ENCODE measurements at places on chromosomes 12 and 14.

DNA sequence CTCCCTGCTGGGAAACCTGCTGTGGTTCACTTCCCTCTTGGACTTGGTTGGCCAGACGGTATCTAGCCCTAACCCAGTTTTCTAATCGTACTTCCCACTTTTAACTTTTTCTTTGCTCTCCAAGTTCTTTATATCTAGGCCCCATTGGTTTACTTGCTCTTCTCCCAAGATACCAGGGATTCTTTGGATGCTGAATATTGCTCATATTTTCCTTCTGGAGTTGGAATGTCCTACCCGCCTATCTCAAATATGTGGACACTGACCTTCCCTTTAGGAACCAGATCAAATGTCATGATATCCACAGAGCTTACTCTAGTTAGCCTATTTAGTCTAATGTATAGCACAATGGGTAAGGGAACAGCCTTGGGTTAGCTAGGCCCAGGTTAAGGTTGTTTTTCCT lies 228.6 kb downstream of the DACT1 start:
- DNase-seq, result no peak

DNA sequence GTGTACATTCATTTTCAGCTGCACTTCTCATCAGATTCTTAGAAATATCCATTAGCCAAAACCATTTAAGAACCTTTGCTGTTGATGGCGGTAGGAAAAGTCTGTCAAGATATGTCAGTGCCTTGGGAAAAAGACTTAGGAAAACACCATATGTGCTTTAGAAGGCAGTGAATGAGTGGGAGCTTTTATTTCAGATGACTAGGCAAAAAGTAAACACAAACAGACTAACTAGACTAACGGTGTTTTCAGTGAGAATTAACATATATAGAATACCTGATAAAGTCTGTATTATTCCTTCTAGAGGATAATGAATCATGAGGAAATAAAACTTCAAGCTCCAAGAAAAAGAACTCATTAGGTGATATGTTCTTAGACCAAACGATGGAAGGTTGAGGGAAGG lies 418.9 kb downstream of the NAV3 start:
- no peak for DNase-seq

DNA sequence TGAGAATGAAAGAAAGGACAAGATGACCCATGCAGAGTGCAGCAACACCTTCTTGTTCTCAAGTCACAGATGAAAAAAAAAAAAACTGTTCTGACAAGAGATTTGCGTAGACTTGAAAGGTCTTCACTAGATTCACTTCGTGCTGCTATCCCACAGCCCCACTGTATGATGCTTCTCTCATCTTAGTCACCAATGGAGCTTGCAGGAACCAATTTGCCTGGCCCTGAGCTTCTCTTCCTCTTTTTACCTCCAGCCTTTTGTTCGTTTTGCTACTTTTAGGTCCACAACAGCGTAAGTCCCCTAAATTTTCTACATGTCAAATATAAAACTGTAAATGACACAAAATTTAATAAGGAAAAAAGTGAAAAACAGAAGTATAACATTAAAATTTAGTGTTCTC lies 107.9 kb upstream of the NAP1L1 start:
- DNase-seq, result no peak

DNA sequence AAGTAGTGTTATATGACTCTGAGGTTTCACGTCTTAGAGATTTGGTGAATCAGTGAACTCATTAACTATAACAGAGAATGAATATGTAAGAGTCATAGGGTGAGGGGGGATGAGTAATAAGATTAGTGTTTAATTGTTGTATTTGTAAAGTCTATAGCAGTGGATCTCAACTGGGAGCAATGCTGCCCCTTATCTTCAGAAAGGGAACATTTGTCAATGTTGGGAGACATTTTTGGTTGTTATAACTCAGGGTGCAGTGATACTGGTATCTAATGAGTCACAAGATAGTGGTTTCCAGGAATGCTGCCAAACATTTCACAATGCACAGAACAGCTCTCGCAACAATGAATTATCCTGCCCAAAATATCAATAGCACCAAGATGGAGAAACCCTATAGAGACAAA lies 1193.7 kb downstream of the GALC start:
- DNase-seq, result peak; percentile 3

DNA sequence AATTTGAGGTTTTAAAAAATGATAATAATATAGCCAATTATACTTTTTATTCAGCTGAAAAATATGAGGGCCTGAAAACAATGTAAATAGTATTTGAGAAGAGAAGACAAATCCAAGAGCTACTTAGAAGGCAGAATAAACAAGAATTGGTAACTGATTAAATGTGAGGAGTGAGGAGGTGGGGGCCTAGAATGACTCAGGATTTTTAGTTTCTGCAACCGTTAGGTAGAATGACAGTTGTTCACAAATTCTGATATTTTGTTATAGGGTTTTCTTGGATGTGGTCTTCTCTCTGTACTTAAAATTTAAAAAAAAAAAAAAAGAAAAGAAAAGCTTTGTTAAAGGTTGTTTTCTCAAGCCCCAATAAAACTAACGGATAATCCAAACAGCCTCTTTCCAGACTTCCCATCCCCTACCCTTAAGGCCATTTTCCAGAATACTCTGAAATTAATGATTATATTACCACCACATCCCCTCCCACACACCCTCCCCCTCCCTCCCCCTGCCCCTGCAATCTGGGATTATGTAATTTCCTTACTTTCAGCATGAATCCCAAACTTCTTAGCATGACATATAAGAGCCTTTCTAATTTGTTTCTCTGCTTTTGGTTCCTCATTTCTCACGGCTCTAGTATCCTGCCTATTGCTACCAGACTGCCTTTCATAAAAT lies 50.4 kb downstream of the LRP6 start:
- DNase-seq, result no peak

DNA sequence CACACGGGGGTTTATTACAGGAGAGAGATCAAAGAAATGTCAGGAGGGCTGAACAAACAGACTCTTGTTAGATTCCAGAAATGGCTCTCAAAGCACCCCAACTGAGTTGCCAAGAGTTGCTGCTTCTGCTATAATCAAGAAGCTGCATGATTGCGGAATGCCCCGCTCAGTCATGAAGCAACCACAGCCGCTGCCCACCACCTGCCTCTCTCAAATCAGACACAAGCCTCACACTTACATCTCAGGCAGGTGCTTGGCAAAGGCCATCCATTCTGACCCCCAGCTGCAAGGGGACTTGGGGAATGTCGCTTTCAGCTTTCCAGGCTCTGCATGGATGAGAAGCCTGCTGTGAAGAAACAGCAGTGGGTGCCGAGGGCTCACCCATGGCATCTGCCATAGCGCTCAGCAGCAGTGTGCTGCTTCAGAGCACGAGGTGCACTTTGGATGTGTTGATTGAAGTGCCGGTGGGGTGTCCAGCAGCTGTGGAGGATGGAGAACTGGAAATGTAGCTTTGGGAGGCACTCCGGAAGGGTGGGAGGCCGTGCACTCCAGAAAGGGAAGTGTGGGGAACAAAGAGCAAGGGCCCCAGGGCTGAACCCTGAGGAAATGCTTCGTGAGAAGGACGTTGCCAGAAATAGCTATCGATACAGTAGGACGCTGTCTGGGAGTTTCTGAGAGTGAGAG lies 37.7 kb downstream of the LRRC74A start:
- peak; percentile 81 for DNase-seq

DNA sequence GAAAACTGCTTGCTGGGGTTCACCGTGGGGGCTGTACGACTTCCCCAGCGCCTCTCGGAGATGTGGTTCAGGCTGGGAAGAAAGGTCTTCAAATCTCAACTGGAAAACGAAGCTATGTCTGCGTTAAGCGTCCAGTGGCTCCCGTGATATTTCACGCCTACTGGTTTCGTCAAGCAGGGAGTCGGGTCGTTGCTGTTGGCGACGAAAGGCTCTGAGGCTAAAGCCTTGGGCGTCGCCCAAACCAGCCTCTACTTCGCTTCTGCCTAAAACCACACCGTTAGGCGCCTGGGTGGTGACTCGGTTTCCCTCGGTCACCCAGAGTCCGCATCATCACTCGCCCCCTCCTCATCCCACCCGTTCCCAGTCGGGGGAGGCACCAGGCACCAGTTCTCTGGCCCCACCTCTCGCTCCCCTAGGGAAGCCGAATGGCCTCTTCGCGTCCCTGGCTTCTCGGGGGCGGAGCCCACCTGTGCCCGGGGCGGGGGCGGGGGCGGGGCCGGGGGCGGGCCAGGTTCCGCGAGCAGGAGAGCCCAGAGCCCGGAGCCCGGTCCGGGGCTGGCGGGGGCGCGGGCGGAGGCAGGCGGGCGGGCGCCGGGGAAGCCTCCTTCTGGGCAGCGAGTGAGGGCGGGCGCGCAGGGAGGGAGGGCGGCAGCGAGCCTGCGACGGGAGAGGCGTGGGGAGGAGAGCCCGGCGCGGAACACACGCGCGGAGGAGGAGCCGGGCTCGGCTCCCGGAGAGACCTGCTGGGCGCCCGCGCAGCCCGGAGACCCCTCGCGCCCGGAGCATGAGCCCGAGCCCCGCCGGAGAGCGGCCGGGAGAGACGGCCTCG lies at the start of gene B4GALNT3:
Gene B4GALNT3, plus strand, starts transcription at position 510 of the 829 bp plus-strand sequence. CDS start 438 bp downstream, outside the sequence.
- DNase-seq, result peak; percentile 94

DNA sequence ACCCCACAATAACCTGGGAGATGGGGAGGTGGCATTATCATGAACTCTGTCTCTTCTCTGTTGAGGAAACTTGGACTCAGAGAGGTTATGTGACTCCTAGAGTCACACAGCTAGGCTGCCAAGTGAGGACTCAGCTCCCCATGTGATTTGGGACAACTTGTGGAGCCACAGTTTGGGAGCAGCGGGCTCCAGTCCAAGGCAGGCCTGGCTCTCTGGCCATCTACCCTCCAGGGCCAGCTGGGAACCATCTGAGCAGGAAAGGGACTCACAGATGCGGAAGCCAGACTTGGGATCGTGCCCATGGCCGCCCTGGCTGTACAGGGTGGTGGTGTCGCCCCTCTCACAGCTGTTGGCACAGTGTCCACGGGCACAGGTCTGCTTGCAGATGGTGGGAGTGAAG lies 59.1 kb downstream of the ISCA2 start:
- DNase-seq, result peak; percentile 89

DNA sequence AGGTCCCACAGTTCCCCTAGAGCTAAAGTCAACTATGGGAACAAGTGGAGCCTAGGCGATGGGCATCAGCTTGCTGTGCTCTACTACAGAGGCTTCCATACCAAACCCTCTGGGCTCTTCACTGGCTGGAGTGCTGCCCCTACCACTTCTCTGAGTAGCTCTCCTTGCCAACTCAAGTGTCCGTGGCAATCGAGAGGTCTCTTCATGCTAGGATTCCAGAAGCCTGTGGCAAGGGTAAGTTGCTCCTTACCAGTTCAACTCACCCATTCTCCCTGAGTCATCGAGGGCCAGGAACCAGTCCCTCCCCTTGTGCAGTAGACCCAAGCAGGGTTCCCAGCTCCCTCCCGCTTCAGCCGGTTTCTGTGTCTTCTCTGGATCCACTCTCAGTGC lies 76.1 kb downstream of the GALC start:
- DNase-seq, result no peak

DNA sequence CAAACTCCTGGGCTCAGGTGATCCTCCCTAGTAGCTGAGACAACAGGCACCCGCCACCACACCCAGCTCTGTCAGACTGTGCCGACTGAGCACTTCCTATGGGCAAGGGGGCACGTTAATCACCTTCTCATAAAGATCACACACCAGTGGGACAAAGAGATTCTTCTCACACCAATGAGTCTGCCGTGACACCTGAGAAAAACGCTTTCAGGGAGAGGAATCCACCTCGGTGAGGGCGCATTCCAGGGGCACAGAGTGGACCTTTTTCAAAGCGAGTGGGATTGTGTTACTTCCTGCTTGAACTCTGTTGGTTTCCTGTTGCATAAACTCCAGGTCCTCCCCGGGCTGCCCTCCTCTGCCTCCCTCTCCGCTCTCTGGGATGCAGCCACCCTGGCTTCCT lies 17.5 kb upstream of the SCARB1 start:
- no peak for DNase-seq

DNA sequence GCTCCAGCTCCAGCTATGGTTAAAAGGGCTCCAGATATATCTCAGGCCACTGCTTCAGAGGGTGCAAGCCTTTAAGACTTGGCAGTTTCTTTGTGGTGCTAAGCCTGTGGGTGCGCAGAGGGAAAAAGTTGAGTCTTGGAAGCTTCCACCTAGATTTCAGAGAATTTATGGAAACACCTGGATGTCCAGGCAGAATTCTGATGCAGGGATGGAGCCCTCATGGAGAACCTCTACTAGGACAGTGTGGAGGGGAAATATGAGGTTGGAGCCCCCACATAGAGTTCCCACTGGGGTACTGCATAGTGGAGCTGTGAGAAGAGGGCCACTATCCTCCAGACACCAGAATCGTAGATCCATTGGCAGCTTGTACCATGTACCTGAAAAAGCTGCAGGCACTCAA lies 69.9 kb downstream of the SDR9C7 start:
- DNase-seq, result no peak

- peak; percentile 87 for DNase-seq
Measured at GRCh38 chr12:92078167-92079053, 67.2 kb downstream of the BTG1 start.

DNA sequence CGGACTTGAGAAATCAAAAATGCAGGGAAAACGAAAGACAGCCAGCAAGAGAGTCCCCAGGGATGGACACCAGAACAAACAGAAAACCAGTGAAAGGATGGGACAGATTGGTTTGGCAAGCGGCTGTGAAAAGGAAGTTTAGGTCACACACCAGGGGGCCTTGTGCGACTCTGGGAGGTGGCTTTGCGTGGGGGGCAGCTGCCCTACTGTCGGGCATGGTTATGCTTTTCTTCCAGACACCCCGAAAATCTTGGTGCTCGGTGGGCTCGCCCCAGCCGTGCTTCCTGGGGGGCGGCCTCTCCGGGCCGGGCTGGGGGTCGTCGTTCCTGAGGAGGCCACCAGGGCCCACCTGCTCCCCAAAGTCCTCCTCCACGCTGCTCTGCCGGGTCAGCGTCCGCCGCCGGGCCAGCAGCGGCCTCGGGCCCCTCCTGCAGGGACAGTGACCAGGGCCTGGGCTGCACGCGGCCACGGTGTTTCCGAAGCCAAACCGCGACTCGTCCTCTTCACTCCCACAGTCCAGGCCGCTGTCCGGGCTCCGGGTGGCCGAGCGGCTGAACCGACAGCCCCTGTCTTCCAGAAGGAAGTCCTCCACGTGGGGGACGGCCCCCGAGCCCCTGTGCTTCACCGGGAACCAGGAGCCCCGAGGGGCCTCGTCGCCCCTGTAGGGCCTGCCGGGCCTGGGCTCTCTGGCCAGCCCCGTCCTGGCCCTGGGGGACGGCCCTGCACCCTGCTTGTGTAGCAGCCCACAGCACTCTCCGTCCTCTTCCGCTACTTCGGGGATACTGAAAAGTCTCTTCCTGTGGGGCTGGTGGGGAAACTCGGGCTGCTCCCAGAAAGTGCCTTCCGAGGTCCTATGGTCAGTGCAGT lies 86.5 kb downstream of the PIWIL1 start:
- DNase-seq, result peak; percentile 32

DNA sequence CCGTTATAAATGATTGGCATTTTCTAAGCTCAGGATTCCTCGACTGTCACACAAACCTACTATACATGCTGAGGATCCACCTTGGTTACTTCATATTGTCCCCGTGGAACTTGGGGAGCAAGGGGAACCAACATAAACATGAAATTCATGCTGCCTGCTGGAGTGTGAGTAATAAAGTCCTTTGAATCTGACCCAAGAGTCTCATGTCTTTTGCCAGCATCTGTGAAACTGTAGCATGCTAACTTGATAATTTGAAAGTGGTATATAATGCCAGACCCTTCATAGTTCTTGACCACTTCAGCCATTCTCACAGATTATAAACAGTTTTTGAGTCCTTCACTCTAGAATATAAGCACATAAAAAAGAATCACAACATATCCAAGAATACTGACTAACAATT lies 17.1 kb downstream of the SLC35F4 start:
- no peak for DNase-seq

GRCh38 chr14:94966868-94967267 lies 190.5 kb downstream of the DICER1 start:
- no peak for DNase-seq

Data from osteoblast (primary cell).